Activated B cell treated with CpG ODN at 0.5 μM for 24 hours (primary cell): ENCODE measurements at places on chromosomes 6 and 20. TPM values are rescaled to one million over a fixed set of nuclear protein-coding genes. Genes with fewer than 3 reads are reported as not detected.

- no peak overlapping the region for H3K27ac ChIP-seq
- H3K4me3 ChIP-seq, result no peak overlapping the region
- DNase-seq, result no peak
- H3K36me3 ChIP-seq, result no peaks in the 10 kb centered on the region
- H3K4me1 ChIP-seq, result no peaks in the 10 kb centered on the region
- peaks cover 16% of the 10 kb centered on the region for H3K27me3 ChIP-seq
Observed at GRCh38 chr20:25129908-25130307, 48.0 kb upstream of the VSX1 start.

GRCh38 chr6:111604259-111605099, 1.2 kb downstream of the TRAF3IP2 start:
- no peaks in the 10 kb centered on the region for H3K27me3 ChIP-seq
- H3K36me3 ChIP-seq, result peaks cover 7% of the 10 kb centered on the region
- H3K27ac ChIP-seq, result peak overlapping the region; percentile 92
- H3K4me3 ChIP-seq, result peak overlapping the region; percentile 90
- H3K4me1 ChIP-seq, result peaks cover 46% of the 10 kb centered on the region
- no peak for DNase-seq

Gene TSBP1
- total RNA-seq, result not detected in 2 replicates

- H3K27ac ChIP-seq, result peak overlapping the region; percentile 4
- H3K36me3 ChIP-seq, result peaks cover 27% of the 10 kb centered on the region
- H3K4me3 ChIP-seq, result no peak overlapping the region
- DNase-seq, result no peak
Observed at GRCh38 chr6:142802124-142802523, 142.9 kb downstream of the HIVEP2 start.

DNA sequence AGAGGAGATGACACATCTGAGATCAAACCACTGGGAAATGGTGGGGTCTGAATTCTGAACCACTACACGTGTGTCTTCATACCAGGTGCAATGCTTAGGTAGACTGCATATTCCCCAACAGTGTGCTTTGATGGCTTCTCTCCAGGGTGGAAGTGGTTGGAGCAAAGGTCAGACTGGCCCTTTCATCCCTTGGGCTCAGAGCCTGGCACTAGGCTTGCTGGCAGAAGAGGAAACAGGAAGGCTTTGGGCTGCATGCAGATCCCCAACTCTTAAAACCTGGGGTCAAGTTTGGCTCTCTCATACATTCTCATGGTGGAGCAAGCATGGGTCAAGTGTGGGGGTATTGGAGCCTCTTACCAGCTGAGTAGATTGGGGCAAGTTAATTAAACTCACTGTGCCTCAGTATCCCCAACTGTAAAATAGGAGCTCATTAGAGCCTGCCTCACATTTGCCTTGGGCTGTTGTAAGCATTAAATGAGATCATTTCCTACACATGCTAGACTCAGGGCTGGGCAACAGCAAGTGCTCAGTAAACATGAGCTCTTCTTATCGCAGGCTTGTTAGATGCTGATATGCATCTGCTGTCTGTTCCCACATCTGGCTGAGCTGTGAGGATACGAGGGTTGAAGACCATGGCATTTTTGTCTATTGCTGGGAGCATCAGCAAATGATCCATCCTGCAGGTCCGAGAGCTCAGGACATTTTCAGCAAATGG, 51.6 kb upstream of the FAM83D start:
- peaks cover 96% of the 10 kb centered on the region for H3K4me1 ChIP-seq
- H3K4me3 ChIP-seq, result peak overlapping the region; percentile 83
- H3K36me3 ChIP-seq, result peaks cover 9% of the 10 kb centered on the region
- peak overlapping the region; percentile 97 for H3K27ac ChIP-seq

Gene GABRR1
- total RNA-seq, result not detected in 2 replicates

- no peak overlapping the region for H3K4me3 ChIP-seq
- no peaks in the 10 kb centered on the region for H3K36me3 ChIP-seq
- H3K4me1 ChIP-seq, result no peaks in the 10 kb centered on the region
- no peak overlapping the region for H3K27ac ChIP-seq
- DNase-seq, result no peak
Observed at GRCh38 chr6:18632670-18633410, 245.7 kb downstream of the RNF144B start.

Gene YTHDF1
- total RNA-seq, result 32.6 and 34.1 TPM in 2 replicates
